CD8-positive, alpha-beta T cell (primary cell): ENCODE measurements at places on chromosomes 5 and 9.

- no peak for DNase-seq
Measured at GRCh38 chr5:1958211-1959010, 75.7 kb upstream of the IRX4 start.

DNA sequence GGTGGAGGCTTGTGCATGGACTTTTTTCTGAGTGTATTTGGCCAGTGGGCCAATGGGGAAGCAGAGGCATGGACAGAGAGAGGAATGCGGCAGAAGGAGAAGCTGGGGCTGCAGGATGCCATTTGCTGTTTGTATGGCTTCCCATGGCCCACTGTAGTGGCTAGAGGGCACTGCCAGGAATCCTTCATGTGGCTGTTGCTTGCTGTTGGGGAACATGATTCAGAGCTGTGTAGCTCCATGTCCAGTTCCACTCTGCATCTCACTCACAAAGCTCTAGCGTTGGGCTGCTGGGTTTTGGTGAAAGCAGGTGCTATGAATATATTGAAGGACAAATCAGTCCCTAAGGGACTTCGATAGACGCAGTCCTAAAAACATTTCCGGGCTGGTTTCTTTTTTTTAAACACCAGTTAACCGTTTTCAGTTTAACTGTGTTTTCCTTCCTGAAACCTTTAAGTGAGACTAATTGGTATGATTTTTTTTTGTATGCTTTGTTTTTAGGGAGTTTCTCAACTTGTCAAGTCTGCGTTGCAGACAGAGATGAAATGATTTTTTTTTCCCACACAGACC is 51.3 kb downstream of the SLC22A5 start:
- DNase-seq, result no peak

DNA sequence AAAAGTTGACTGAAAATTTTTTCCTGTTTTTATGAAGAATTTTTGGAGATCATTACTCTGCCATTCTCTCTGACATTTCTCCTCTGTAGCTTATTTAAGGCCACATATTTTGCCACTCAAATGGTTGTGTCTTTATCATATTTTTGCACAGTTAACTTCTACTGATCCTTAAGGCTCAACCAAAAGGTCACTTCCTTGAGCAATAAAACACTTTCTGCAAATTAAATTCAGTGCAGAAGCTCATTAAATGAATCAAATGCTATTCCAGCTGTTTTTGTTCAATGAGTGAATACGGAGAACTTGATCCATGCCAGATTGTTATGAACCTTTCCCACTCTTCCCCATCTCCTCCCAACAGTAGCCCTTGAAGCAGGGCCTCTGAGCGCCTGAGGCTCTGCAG is 93.8 kb upstream of the EPB41L4A start:
- no peak for DNase-seq

DNA sequence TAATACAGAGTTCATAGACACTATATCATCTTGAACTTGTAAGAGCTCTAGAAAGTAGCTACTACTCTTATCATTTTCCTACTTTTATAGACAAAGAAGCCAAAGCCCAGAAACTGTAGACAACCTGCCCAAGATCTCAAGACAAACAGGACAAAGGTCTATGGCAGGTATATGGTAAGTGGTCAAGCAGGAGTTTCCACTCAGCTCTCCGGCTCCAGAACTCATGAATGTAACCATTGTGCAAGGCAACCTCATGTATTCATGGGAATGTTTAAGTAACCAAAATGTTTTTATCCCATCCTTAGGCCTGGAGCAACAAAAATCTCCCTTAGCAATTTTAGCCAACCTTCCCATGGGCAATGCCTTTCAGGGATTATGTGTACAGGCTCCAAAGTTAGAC is 163.4 kb upstream of the PUM3 start:
- no peak for DNase-seq
